ENCODE measurements at places on chromosomes 2 and 18.

DNA sequence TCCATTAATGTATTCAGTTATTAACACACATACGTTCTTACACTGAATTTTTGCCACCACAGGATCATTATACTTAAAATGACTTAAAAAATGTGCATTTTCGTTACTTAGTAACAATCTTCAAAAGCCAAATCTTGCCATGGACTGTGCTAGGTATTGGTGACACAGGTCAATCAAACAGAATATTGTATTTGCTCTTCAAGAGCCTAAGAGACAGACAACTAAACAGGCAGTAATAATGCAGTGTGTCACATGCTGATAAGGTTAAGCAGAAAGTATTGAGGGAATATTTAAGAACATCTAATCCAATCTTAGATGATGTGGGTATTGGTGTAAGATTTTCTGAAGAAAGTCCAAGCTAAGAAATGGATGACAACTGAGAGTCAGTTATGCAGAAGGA, 56.9 kb downstream of the FBXO11 start:
- DNase-seq = no peak

DNA sequence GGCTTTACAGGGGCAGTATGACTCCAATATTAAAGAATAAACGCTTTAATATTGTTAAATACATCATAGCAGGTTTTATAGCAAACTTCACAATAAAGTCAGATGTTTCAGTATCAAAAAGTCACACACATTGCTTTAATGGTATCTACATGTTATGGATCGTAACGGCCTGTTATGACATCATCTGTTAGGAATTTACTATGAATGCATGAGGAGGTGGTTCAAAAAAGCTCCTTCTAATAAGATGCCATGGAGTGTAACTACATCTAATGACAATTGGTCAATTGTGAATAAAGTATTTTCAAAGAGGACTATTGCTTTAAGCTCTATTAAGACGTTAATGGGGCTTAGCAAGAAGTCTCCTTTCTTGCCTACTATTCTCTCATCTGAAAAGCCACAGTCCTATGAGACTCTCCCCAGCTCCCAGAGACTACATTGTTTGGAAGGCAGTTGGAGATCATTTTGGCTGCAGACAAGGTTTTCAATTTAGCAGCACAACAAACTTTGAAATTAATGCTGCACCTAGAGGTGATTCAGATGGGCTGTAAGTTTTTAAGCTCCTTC, 300.7 kb upstream of the MEIS1 start:
- no peak for DNase-seq

DNA sequence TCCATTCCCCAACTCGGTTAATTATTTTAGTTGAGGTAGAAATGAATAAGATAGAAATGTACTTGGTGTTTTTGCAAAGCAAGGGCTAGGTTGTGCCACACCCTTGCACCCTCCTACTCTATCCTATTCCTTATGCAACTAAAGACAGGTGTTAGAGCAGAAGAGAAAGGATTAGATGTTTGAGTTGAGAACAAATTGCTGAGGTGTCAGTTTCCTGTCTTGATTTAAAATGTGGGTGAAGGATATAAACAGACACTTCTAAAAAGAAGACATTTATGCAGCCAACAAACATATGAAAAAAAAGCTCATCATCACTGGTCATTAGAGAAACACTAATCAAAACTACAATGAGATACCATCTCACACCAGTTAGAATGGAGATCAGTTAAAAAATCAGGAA, 1256.2 kb downstream of the CNTNAP5 start:
- DNase-seq = no peak

- DNase-seq = no peak
Observed at GRCh38 chr2:173326806-173327205, 27.9 kb upstream of the CDCA7 start.

- no peak for DNase-seq
Observed at GRCh38 chr2:212677466-212677865, 138.9 kb upstream of the ERBB4 start.

- DNase-seq = no peak
Observed at GRCh38 chr2:35391736-35392442, 963.7 kb upstream of the CRIM1 start.
